ENCODE measurements at places on chromosomes 6 and 20. TPM values are rescaled to one million over a fixed set of nuclear protein-coding genes. Genes with fewer than 3 reads are reported as not detected.

CSE1L gene
- 60.5 TPM for total RNA-seq

IRAK1BP1 gene
- 8.0 TPM for total RNA-seq

FOXQ1 gene
- 6.4 TPM for total RNA-seq

PGC gene
- total RNA-seq, result 175 TPM

PTCRA gene
- 2.1 TPM for total RNA-seq

ADAM33 gene
- total RNA-seq, result 15.4 TPM

PAX1 gene
- not detected for total RNA-seq

- H3K27ac ChIP-seq, result no peak overlapping the region
- no peaks in the 10 kb centered on the region for H3K4me1 ChIP-seq
- no peak overlapping the region for H3K4me3 ChIP-seq
- H3K36me3 ChIP-seq, result no peaks in the 10 kb centered on the region
- H3K27me3 ChIP-seq, result no peaks in the 10 kb centered on the region
- DNase-seq, result no peak
Measured at GRCh38 chr6:143248359-143248758, 187.7 kb downstream of the AIG1 start.

- no peaks in the 10 kb centered on the region for H3K27me3 ChIP-seq
- H3K4me1 ChIP-seq, result no peaks in the 10 kb centered on the region
- H3K4me3 ChIP-seq, result no peak overlapping the region
- no peak for DNase-seq
Measured at GRCh38 chr6:131029626-131030297, 33.3 kb downstream of the EPB41L2 start.

GRCh38 chr20:49699200-49699992 is 14.3 kb downstream of the B4GALT5 start:
- no peak for DNase-seq
- no peaks in the 10 kb centered on the region for H3K27me3 ChIP-seq
- H3K4me1 ChIP-seq, result peaks cover 17% of the 10 kb centered on the region

GRCh38 chr6:47000842-47001241 is 41.3 kb downstream of the ADGRF1 start:
- DNase-seq, result no peak
- H3K4me1 ChIP-seq, result peaks cover 5% of the 10 kb centered on the region
- no peak overlapping the region for H3K4me3 ChIP-seq
- H3K27ac ChIP-seq, result no peak overlapping the region
- H3K36me3 ChIP-seq, result no peaks in the 10 kb centered on the region

DNA sequence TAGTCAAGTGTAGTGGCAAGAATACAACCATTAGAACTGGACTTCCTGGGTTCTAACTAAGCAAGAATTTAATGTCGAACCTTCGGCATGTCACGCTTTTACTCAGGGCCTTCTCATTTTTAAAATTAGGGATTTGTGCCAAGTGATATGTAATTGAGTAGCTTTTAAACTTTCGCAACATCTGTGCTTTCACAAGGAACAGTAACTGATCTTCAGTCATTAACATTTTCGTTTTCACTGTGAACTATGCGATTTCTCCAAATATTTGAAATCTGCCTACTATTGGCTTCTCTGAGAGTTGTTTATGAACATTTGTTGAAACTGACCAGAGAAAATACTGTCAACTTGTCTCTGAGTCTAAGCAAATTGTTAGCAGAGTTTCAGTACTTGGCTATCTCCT is 27.6 kb downstream of the GRM1 start:
- no peak overlapping the region for H3K4me3 ChIP-seq
- H3K27me3 ChIP-seq, result no peaks in the 10 kb centered on the region
- H3K36me3 ChIP-seq, result no peaks in the 10 kb centered on the region
- no peak for DNase-seq

DNA sequence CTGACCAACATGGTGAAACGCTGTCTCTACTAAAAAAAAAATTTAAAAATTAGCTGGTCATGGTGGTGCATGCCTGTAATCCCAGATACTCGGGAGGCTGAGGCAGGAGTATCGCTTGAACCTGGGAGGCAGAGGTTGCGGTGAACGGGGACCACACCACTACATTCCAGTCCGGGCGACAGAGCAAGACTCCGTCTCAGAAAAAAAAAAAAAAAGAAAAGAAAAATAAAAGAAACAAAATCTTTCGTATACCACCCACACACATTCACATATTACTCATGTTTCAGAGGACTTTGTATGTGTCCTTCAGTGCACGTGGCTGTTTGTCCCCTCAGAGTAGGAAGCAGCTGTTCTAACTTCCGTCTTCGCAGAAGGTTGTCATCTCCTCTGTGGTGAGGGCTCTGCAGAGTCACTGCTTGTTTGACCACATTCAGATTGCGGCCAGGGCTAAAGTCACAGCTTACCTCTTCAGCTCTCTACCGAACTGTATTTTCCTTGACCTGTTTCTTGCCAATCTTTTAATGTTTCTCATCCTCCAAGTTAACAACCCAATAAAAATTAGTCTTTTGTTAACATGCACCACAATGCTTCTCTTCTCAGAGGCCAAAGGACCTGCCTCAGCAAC is 36.6 kb upstream of the HIVEP1 start:
- no peaks in the 10 kb centered on the region for H3K36me3 ChIP-seq
- peak; percentile 71 for DNase-seq
- no peaks in the 10 kb centered on the region for H3K27me3 ChIP-seq
- no peak overlapping the region for H3K27ac ChIP-seq
- peaks cover 7% of the 10 kb centered on the region for H3K4me1 ChIP-seq
- H3K4me3 ChIP-seq, result no peak overlapping the region

GRCh38 chr20:17558154-17558940 is 11.5 kb upstream of the DSTN start:
- DNase-seq, result peak; percentile 69
- no peaks in the 10 kb centered on the region for H3K27me3 ChIP-seq
- H3K36me3 ChIP-seq, result no peaks in the 10 kb centered on the region

GRCh38 chr6:52550870-52551269 is 26.0 kb downstream of the TRAM2 start:
- H3K4me3 ChIP-seq, result no peak overlapping the region
- H3K27me3 ChIP-seq, result no peaks in the 10 kb centered on the region
- H3K36me3 ChIP-seq, result no peaks in the 10 kb centered on the region
- H3K27ac ChIP-seq, result no peak overlapping the region
- DNase-seq, result no peak

DNA sequence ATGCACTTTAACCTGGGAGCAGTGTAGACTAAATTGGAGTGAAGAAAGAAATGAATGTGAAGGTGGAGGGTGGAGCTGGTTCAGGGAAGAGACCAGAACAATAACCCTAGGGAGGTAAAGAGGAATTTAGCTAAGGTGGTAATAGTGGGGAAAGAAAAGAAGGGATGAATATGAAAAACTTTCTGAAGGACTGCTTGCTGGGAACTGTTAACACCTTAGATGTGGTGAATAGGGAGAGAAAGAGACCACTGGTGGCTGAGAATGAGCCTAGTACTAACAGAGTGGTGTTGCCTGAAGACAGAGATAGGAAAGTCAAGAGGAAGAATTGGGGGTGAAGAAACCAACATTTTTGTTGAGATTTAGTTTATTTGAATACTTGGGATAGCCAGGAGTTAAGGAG is 78.4 kb upstream of the HS3ST5 start:
- no peak for DNase-seq
- H3K4me3 ChIP-seq, result no peak overlapping the region
- no peak overlapping the region for H3K27ac ChIP-seq
- no peaks in the 10 kb centered on the region for H3K36me3 ChIP-seq

DNA sequence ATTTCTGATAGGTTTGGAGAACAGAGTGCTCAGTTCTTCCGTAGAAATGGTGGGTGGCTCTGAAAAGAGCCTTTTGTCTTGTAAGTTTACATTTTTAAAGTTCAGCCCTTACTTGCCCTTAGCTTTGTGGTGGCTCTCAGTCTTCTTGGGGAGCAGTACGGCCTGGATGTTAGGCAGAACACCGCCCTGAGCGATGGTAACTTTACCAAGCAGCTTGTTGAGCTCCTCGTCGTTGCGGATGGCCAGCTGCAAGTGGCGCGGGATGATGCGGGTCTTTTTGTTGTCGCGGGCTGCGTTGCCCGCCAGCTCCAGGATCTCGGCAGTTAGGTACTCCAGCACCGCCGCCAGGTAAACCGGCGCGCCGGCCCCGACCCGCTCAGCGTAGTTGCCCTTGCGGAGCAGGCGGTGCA is 19.5 kb downstream of the OR2B2 start:
- no peak for DNase-seq
- H3K27me3 ChIP-seq, result no peaks in the 10 kb centered on the region
- peak overlapping the region; percentile 64 for H3K4me3 ChIP-seq
- peak overlapping the region; percentile 93 for H3K27ac ChIP-seq
- peaks cover 4% of the 10 kb centered on the region for H3K4me1 ChIP-seq

GRCh38 chr6:137688230-137688971 is 178.7 kb upstream of the TNFAIP3 start:
- no peak overlapping the region for H3K27ac ChIP-seq
- H3K4me1 ChIP-seq, result peaks cover 3% of the 10 kb centered on the region
- no peaks in the 10 kb centered on the region for H3K36me3 ChIP-seq
- no peaks in the 10 kb centered on the region for H3K27me3 ChIP-seq

GRCh38 chr6:143264379-143264778 is 186.1 kb downstream of the ADAT2 start:
- DNase-seq, result no peak
- no peak overlapping the region for H3K4me3 ChIP-seq
- H3K4me1 ChIP-seq, result no peaks in the 10 kb centered on the region
- H3K36me3 ChIP-seq, result no peaks in the 10 kb centered on the region
- no peaks in the 10 kb centered on the region for H3K27me3 ChIP-seq
